ENCODE measurements at places on chromosomes 2 and 18. TPM values are rescaled to one million over a fixed set of nuclear protein-coding genes. Genes with fewer than 3 reads are reported as not detected.

GRCh38 chr2:73415906-73416305 lies 30.3 kb downstream of the ALMS1 start:
- no peaks in the 10 kb centered on the region for H3K27me3 ChIP-seq
- DNase-seq = no peak
- peaks cover 8% of the 10 kb centered on the region for H3K36me3 ChIP-seq
- H3K27ac ChIP-seq = no peak overlapping the region

- H3K4me1 ChIP-seq = peaks cover 2% of the 10 kb centered on the region
- no peaks in the 10 kb centered on the region for H3K36me3 ChIP-seq
Measured at GRCh38 chr2:70977605-70978205, 725 bp upstream of the ANKRD53 start.

IHH gene
- total RNA-seq = not detected

- DNase-seq = no peak
- H3K27ac ChIP-seq = no peak overlapping the region
- no peaks in the 10 kb centered on the region for H3K36me3 ChIP-seq
- no peaks in the 10 kb centered on the region for H3K4me1 ChIP-seq
- no peaks in the 10 kb centered on the region for H3K27me3 ChIP-seq
Measured at GRCh38 chr18:55328301-55328700, 259.7 kb downstream of the TCF4 start.

- H3K4me1 ChIP-seq = no peaks in the 10 kb centered on the region
- no peak overlapping the region for H3K27ac ChIP-seq
- H3K4me3 ChIP-seq = no peak overlapping the region
- H3K27me3 ChIP-seq = peaks cover 19% of the 10 kb centered on the region
Measured at GRCh38 chr2:176562359-176563078, 293.3 kb downstream of the MTX2 start.

VSNL1 gene
- total RNA-seq = 0.22 TPM
